NCI-H187 (cell line): ENCODE measurements at places on chromosomes 12 and 14.

DNA sequence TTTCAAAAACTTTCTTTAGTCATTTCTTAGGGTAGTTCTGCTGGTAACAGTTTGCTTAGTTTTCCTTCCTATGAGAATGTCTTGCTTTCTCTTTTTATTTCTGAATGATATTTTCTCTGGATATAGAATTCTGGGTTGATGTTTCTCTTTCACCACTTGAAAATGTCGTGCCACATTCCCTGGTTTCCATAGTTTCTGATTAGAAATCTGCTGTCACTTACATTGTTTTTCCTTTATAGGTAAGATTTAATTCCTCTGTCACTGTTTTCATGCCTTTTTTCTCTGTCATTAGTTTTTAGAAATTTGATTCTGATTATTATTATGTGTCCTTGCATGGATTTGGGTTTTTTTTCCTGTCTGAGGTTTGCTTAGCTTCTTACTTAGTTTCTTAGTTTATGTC is 77.3 kb upstream of the PCNX4 start:
- no peak for DNase-seq

GRCh38 chr12:4701395-4702190 is 18.6 kb upstream of the GALNT8 start:
- DNase-seq, result no peak

GRCh38 chr12:92362785-92363184 is 217.1 kb upstream of the BTG1 start:
- DNase-seq, result peak; percentile 8

DNA sequence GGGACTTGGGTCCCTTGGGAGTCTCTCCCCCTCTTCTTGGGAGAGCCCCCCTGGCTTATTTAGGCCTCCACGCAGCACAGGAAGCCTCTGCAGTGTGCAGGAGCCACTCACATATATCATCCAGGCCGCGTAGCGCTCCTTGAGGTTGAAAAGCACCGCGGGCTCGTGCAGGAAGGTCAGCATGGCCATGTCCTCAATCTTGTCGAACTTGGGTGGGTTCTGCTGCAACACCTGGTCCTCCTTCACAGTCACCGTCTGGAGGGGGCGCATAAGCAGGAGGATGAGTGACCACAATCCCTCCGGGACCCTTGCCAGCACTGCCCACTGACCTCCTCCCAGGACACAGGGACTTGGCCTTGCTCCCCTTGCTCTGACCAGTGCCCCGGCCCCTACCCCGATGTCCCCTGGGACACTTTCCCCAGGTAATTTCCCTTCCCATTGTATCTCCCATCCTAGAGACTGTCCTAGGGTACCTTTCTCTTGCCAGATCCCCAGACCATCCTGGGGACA is 2.5 kb downstream of the MYH6 start:
- no peak for DNase-seq

DNA sequence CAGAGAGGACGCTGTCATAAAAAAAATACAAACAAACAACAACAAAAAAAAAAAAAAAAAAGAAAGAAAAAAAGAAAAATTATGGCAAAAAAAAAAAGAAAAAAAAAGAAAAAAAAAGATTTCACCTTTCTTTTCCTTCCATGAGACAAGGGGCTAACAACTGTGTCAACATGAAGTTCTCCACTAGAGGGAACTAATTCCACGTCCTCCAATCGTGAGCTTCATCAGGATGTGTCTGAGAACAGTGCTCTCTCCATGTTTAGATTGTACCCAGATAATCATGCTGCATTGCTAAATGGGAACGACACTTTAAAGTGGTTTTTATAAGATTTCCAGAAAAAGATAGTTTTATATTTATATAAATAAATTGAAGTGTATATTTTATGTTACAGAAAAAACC is 96.2 kb upstream of the PTPRB start:
- DNase-seq, result peak; percentile 10

GRCh38 chr14:91872011-91872501 is 4.7 kb upstream of the TC2N start:
- no peak for DNase-seq

DNA sequence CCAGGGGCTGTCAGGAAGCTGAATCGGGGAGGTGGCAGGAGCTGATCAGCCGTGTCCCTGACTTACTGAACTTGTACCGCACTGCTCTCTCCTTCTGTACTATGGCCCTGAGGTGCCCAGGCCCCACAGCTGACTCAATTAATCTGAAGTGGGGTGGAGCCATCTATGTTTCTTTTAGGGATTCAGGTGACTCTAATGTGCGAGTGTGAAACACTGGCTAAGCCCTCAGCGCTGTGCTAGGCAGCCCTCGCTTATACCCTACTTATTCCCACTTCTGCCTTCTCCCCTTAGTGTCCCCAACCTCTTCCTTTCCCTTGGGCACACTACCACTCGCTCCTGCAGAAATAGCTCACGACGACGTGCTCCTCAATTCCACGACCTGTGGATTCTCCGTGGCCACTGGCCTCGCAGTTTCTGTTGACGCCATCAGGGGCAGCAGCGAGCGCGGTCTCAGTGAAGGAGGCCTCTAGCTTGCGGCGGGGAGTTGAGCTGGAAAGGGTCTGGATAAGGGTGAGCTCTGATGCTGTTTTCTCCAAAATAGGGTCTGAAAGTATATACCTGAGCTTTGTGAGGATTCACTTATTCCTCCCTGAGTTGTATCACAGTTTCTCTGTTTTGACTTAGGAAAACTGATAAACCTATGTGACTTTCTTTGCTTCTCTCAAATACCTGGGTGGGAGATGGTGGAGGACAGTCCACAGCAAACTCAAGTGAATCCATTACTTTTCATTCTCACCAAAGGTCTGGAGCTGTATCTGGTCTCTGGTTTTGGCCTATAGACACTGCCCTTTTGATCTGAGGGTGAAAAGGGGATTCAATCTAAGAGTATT is 167.6 kb downstream of the SLC41A2 start:
- DNase-seq, result no peak

DNA sequence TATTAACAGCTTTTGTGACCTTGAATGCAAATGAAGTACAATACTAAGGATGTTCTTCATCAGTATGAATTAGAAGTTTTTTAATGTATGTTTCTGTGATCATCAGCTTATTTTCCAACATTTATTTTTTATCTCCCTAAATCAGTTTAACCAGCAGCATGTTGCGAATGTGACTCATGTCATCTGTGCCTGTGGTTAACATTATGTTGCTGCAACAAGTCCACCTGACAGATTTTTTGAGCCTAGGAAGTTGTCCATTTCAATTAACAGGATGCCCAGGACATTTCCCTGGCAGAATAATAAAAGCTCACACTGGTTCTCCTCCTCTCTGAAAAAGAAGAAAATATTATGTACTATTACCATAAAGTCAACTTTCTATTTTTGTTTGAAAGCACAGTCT is 155.5 kb downstream of the SYT1 start:
- no peak for DNase-seq

GRCh38 chr12:85392508-85392907 is 112.5 kb downstream of the ALX1 start:
- DNase-seq, result no peak

DNA sequence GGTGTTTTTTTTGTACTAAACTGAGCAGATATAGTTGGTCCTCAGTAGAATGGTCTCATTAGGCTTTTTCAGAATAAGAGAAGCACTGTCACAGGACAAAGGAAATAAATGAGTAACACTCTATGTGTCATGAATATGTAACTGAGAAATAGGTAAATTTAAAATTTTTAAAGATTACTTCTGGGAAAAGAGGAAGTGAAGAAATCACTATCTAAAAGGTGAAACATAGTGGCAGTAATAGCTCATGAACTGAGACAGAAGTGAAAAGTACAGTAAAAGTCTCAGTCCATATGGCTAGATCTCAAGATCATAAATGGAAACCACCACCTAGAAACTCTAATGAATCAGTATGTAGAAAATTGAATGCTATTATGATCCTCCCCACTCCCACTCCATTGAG is 89.3 kb upstream of the TTC7B start:
- no peak for DNase-seq

- DNase-seq, result no peak
Observed at GRCh38 chr12:104467346-104467837, 10.6 kb downstream of the CHST11 start.

DNA sequence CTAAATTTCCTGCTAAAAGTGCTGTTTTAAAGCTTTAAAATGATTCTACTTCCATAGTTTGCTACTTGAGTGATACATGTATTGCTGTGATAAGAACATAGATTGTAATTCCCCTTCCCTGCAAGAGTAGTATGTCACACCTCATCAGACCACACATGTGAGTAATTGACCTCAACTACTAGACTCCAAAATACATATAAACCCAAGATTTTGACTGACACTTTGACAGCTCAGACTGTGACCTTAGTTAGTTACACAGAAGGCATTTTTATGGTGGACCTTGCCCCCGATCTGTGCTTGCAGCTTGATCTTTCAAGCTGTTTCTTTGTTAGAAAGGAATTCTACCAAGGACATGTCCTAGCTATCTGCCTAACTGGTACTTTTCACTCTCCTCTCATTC is 18.6 kb downstream of the APOBEC1 start:
- no peak for DNase-seq

GRCh38 chr12:8499616-8500015 is 13.7 kb upstream of the CLEC4D start:
- no peak for DNase-seq

GRCh38 chr14:103164779-103165178 is 41.5 kb downstream of the TNFAIP2 start:
- no peak for DNase-seq
